Left cardiac atrium (tissue), 4 donors: ENCODE measurements at places on chromosomes 2 and 18. TPM values are rescaled to one million over a fixed set of nuclear protein-coding genes. Genes with fewer than 3 reads are reported as not detected.

DNA sequence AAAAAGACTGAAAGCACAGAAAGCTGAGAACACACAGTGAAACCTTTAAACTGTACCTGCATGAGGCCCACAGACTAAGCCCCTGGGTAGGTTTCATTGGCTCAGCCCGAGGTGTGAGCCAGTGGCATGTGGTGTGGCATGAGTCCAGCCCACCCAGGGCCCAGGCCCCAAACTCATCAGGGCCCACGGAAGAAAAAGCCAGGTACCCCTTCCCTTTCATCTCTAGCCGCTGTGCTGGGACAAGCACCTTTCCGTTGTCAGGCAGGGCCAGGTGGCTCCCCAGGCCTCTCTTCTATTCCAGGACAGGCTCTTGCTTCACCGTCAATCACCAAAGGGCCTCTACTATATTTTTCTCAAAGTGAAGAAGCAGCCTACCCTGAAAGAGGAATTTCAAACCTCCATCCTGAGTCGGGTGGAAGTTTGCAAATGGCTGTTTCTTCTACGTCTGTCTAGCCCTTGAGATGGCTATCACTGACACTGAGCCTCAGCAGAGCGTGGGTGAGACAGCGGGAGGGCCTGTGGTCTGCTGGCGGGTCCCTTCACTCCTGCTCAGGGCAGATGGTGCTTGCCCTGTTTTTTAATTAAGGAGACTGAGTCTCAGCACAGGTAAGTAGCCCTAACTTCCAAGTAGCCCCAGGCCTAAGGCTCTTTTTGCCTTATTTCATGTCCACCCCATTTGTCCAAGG lies 8.6 kb downstream of the DNAJB2 start:
- DNase-seq, result no peak

DNA sequence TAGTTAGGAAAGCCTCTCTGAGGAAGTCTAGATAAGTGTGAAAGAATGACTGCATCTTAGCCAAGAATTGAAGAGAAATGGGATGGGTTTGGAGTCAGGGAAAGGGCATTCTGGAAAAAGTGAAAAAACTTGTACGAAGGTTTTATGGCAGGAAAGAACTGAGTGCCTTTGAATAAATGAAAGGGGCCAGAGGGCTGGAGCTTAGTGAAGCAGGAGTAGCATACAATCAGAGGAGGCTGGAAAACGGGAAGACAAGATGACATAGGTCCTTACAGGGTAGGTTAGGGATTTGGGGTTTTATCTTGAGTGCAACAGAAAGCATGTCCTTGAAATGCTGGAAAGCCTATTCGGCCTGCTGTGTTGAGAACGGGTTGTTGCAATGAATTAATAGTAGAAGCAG lies 152.6 kb upstream of the RND3 start:
- no peak for DNase-seq

The UGT1A8 gene
- total RNA-seq, result not detected

The MRPS9 gene
- 49.9 TPM for total RNA-seq

GRCh38 chr2:231299267-231299666 lies 96.2 kb upstream of the B3GNT7 start:
- no peak for DNase-seq

The UPP2 gene
- total RNA-seq, result not detected

The DRC1 gene
- total RNA-seq, result not detected

- DNase-seq, result no peak
Measured at GRCh38 chr18:5998166-5998881, 103.0 kb upstream of the TMEM200C start.
